GM12892 (cell line): ENCODE measurements at places on chromosomes 7 and 10.

GRCh38 chr7:901388-902154 lies 25.2 kb downstream of the GET4 start:
- DNase-seq = peak; percentile 87

DNA sequence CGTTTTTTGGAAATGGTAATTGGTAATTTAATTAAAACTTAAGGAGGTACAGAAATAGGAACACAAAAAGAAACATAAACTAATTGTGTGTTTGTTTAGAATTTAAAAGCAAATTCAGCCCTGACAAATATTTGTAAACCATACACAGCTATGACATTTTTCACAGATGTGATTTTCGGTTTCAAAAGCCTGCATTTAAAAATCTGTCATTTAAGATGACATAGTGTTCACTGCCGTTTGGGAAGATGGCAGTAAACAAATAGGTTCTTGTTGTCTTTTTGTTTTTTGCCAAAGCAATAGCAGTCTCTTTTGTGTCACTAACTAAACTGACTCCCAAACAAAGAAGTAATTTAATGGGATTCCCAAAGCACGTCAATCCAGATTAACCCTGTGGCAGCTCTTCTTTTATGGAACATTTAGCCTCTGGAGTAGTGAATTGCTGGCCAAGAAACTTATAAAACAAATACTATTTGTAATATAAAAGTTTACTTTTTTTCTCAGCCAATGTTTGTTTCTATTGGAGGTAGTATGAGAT lies 697.6 kb downstream of the PHTF2 start:
- no peak for DNase-seq

DNA sequence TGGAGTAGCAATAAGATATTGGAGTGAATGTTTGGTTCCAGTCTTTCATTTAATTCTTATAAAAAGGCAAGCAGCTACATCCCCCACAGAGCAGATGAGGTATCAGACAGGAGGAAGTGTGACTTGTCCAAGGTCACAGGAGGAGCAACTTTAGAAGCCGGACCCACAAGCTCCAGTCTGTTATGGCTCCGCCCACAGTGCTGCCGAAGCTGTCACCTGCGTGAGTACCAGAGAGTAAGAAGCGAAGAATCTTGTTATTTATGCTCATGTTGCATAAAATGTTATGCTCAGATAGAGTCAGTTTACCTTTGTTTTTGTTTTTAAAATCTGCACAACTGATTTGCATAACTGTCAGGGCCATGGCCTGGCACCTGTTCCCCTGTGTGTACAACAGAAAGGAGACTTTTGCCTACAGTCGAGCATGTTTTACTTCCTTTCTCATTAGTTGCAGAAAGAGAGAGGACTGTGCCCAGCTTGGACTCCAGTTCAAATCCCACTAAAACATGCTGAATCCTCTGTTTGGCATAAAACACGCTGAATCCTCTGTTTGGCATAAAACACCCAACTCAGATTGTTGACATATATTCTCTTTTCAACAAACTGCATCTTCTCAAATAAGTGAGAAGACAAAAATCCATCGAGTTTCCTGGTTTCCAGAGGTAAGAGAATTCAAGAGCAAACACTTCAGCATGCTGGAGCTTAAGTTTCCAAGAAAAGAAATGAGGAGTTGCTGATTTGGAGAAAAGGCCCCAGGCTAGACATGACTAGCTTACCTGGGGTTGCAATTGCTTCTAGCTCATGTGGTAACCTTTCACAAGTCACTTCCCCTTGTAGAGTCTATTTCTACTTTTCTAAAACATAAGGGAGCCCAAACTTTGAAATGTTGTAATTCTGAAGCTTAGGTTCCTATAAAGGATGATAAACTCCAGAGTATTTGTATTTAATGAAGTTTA lies 409.8 kb upstream of the ZMIZ1 start:
- DNase-seq = no peak

GRCh38 chr10:93701866-93702209 lies 554 bp downstream of the FRA10AC1 start:
- no peak for DNase-seq

DNA sequence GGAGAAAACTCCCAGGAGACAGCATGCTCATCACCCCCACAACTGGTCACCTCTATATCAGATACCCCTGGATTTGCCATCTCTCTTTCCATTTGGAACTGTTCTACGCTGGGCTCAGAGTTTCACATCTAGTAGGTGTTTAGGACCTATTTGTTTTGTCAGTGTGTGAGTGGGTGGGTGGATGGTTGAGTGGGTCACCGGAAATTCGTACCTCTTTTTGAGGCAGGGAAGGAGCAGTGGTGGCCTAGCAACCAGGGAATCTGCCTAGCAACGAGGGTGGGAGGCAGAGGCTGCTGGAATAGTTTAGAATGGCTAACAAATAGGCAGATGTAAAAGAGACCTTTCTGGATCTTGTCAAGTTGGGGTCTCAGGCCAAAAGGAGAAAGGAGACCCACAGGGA lies 23.2 kb upstream of the SLF2 start:
- DNase-seq = no peak

- no peak for DNase-seq
These were observed 1.4 kb downstream of the TCERG1L start for GRCh38 chr10:131310142-131310541.

GRCh38 chr10:107284187-107284586 lies 119.7 kb upstream of the SORCS1 start:
- DNase-seq = no peak
